ENCODE measurements at places on chromosomes 7 and 10.
A peak's percentile ranks its signal among the peaks of the same experiment; 100 is the strongest.

GRCh38 chr7:149866779-149867447 lies 6.9 kb upstream of the ATP6V0E2 start:
- no peak for DNase-seq

GRCh38 chr7:12670000-12670729 lies 17.3 kb upstream of the ARL4A start:
- DNase-seq, result no peak

GRCh38 chr10:124263726-124264125 lies 155.0 kb downstream of the OAT start:
- no peak for DNase-seq

DNA sequence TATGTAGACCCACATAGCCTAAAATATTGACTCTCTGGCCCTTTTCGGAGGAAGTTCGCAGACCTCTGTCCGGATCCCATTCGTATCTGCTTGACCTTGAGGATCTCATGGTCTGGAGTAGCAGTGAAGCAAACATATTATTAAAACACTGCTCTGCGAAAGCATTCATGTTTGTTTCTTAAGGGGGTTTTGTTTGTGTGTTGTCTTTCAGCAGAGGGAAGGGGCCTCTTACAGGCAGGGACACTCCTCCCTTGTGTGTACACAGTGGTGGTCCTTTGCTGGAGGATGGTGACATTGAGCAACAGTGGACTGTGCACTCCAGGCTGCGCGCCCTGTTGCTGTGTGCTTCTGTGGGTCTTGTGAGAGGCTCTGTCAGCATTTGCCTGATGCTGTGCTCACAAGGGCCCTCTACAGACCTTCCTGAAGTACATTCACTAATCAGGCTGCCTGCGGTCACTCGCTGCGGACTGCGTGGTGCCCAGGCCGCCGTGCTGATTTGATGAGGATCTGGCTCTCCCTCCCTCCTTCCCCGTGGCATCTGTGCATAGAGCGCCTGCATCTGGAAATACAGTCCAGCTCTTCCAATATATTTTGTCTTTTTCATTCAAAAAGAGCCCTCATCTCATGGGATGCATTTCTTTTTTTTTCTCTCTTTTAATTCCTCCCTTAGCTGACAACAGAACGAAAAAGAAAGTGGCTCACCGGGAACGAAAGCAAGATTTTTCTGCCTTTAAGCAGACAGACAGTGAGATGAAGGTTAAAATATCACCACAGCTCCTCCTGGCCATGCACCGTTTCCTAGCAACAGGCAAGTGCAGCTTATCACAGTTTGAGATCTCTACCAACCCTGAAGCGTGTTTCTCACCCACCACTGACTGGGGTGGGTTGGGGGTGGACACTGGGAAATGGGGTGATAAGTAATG lies 135.8 kb downstream of the CNNM2 start:
- DNase-seq, result peak; percentile 78

DNA sequence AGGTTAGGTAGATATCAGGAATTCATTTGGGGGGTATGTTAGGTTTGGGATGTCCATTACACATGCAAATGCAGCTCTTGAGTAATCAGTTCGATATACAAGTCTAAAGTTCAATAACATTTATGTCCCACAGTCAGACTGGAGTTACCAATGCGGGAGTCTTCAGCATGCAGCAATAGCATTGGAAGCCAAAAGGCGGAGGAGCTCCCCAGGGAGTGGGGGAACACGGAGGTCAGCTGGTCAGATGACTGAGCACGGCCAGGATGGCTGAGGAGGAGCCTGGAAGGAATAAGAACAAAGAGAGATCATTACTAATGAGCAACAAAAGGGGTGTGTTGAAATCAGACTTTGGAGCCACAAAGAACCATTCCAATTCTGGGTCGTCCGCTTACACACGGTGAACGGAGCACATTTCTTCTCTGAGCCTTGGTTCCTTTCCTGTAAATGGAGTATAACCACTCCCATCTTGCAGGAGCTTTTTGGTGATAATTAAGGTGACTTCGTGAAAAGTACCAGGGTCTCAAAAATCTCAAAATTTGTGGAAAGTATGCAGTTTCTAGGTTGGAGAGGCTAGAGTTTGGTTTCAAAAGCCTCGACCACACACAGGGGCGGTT lies 478 bp upstream of the ZNF22 start:
- no peak for DNase-seq

DNA sequence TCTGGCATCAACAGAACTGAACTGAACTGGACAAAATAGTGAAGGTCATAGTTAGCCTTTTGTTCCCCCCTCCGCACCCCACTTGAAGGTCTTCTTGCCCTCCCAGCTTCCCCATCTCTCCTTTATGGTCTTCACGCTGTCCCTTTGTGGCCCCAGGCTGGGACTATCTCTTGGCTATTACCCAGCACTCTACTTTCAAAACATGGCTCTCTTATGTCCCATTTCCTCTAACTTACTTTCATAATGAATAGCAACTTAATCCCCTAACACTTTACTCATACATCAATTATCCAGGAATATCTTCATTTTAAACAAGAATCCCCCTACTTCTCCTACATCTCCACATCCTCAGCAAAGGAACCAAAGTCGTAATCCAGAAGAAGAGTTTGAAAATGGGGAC lies 135.3 kb upstream of the ITGB1 start:
- DNase-seq, result no peak

- DNase-seq, result no peak
These were observed 30.2 kb downstream of the CHN2 start for GRCh38 chr7:29224726-29225125.

GRCh38 chr10:124956764-124957163 lies 14.8 kb downstream of the ZRANB1 start:
- no peak for DNase-seq

DNA sequence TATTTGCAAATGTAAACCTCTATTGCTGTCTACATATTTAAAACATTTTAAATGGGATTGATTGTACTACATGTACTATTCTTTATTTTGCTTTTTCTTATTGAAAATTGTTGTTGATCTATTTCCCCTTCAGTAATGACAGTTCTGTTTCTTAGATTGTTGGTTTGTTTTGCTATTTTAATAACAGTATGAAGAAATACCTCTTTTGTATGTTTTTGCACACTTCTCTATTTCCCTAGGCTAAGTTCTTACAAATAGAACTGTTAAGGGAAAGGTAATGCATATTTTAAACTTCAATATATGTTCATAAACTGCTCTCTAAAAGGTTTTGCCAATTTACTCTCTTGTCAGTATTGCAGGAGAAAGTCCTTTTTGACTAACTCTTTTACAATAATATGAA lies 195.0 kb upstream of the PRPS1L1 start:
- DNase-seq, result no peak

GRCh38 chr10:97898429-97898828 lies 48.8 kb downstream of the GOLGA7B start:
- DNase-seq, result no peak

DNA sequence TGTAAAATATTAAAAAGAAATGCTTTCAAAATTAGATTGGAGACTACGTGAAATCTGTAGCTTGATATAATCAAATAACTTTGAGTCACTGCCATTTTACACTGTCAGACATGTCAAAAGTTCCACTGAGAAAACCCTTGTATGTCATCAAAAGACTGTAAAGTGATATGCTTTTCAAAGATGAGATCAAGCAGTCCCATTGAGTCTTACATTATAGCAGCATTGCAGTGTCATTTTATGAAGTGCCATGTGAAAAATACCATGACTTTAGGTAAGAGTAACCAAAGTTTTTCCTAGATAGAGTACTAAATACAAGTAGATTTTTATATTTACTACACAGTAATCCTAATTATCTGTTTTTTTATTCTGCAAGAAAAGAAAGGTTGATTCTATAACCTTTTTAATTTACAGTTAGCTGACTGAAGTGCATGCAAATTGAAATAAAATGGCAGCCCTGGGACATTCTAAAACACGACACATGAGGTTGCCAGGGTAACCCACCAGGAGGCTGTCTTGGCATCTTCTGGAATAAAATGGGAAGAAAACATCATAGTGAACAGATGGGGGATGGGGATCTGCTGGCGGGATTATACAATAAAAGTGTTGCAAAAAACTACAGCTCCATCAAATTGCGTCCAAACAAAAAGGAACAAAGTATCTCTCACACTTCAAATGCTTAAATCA lies 91.3 kb upstream of the TMEM106B start:
- no peak for DNase-seq

DNA sequence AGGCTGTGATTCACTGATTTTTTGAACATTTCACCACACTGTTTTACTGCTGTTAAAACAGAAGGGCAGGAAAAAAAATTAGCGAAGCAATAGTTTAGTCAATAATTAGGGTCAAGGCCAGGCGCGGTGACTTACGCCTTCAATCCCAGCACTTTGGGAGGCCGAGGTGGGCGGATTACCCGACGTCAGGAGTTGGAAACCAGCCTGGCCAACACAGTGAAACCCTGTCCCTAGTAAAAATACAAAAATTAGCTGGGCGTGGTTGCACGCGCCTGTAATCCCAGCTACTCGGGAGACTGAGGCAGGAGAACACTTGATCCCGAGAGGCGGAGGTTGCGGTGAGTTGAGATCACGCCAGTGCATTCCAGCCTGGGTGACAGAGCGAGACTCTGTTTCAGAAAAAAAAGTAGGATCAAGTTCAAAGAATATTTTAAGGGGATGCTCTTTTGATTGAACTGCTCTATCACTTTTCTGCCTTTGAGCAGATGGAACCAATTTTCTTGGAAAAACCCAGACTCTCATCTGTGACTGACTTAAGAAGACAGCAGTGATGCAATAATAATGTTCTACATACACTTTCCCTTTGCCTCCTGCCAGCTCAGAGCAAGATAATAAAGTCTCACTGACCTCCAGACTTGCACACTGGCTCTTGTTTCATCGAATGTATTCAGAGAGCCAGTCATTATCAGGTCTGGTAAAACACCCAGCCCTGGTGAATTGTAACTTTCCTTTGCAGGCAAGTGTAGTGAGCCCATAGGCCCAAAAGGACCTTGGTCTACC lies 1.6 kb upstream of the PPA1 start:
- peak; percentile 36 for DNase-seq

GRCh38 chr10:11218395-11218794 lies 200.7 kb downstream of the CELF2 start:
- peak; percentile 52 for DNase-seq

GRCh38 chr10:53025172-53025711 lies 252.7 kb upstream of the MBL2 start:
- no peak for DNase-seq

GRCh38 chr10:112214298-112214926 lies 30.8 kb upstream of the GPAM start:
- DNase-seq, result no peak

- DNase-seq, result no peak
These were observed 39.1 kb downstream of the TASOR2 start for GRCh38 chr10:5723692-5724091.

DNA sequence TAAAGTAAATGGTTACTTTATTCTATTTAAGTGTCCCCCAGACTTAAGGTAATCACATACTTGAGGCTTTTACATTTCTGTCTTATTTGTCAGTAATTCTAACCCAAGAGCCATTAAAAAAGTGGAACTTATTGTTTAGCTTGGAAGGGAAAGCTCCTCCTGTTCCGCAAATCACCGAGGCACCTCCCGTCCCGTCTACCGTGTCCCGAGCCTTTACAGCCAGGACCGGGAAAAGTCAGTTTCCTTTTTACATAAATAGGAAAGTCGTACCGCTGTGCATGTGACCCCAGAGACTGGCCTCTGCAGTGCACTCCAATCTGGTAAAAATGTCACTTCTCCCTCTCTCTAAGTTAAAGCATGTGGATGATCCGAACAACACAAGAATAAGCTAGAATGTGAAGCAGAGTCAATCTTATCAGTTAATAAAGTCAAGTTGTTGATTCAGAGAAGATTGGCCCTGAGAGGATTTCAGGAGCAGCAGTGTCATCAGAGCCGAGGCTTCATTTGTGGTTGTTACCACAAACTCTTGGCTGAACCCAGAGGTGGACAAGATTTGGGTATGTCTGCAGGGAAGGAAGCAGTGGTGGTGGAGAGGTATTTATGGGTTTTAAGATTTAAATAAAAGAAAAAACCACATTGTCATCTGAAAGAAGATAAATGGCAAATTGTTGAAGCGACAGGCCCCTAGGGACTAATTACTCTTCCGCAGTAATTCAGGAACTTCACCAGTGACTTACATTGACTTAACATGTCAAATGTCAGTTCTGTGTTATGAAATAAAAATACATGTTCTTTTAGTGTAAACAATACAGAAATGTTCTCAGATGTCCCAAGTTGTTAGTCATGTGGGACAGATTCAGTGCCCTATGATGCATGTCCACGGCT lies 316.6 kb upstream of the ZNF32 start:
- no peak for DNase-seq

GRCh38 chr10:31384589-31384949 lies 65.6 kb downstream of the ZEB1 start:
- DNase-seq, result no peak

DNA sequence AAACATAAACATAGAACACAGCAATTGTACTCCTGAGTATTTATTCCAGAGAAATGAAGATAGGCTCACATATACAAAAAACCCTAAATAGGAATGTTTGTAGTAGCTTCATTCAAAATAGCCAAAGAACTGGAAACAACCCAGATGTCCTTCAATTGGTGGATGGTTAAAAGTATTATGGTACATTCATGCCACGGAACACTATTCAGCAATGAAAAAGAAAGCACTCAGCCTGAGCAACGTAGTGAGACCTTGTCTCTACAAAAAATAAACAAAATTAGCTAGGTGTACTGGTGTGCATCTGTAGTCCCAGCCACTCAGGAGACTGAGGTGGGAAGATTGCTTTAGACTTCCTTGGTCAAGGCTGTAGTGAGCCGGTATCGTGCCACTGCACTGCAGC lies 94.4 kb downstream of the RAPGEF5 start:
- DNase-seq, result no peak

GRCh38 chr10:83346266-83346910 lies 792.9 kb upstream of the GHITM start:
- no peak for DNase-seq

DNA sequence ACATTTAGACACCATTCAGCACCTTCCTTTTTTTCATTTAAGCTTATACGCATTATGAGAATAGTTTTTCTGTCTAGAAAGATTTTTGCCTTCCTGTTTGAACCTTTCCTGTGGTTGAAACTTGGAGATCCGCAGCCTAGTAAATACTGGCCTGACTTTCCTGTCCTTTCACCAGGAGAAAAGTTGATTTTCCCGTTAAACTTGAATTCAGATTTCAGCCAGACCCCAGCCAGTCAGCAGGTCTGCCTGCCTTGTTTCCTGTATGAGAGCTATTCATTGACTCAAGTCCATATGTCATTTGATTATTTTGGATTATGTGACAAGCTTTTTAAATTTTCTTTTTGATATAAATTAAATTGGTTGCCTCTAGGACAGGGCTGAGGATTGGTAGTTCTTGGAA lies 71.5 kb downstream of the EVX1 start:
- DNase-seq, result no peak

Data from activated CD4-positive, alpha-beta T cell treated with anti-CD3 and anti-CD28 coated beads, Interleukin-10, Interleukin-2, amounts not matched to agents 100 ng/mL and 50 ng/mL, durations not matched to agents 16 hours and 8 hours (primary cell).